ENCODE measurements at places on chromosomes 5 and 9.

GRCh38 chr9:76353280-76353679 lies 40.9 kb downstream of the RFK start:
- DNase-seq, result no peak

GRCh38 chr5:68641211-68641610 lies 425.7 kb downstream of the PIK3R1 start:
- no peak for DNase-seq

DNA sequence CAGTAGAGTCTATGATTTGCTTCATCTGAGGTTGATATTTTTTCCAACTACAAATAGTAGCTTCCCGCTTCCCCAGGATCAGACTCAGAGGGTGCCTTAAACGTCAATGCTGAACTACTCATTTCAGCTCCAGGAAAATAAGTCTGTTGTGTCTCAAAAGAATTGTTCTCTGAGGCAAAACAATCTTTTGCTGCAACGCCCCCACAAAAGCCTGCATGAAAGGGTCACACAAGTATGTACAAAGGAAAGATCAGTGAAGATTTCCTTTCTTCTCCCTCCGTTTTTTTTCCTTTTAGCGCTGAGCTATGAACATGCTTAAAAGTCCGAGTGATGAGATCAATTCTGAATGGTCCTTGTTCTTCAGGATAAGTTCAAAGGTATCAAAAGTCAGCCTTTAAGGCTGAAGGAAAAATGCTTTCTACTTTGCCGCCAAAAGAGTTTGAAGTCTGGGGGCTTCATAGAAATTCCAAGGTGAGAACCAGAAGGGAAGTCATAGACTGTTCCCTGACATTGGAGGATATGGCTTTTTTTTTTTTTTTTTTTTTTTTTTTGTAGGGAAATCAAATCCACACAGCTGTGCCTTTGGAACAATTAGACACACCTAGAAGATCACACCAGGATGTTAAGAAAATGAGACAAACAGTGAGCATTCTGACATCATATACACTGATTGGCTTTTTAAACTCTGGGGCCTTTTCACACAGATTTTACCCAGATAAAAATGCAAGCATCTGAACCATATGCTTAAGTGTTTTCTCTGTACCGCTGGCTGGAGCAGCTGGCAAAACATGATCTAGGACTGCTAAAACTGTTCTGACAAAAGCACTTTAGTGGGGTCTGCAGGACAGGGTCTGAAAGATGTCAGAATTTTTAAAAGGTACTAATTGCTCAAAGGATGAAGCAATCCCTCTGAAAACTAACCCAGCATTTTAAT lies 329.3 kb downstream of the ENC1 start:
- no peak for DNase-seq

GRCh38 chr5:135662683-135663082 lies 83.9 kb upstream of the CXCL14 start:
- no peak for DNase-seq

GRCh38 chr5:107376546-107377276 lies 294.0 kb downstream of the EFNA5 start:
- DNase-seq, result no peak
